ENCODE measurements at places on chromosomes 16 and 17.

DNA sequence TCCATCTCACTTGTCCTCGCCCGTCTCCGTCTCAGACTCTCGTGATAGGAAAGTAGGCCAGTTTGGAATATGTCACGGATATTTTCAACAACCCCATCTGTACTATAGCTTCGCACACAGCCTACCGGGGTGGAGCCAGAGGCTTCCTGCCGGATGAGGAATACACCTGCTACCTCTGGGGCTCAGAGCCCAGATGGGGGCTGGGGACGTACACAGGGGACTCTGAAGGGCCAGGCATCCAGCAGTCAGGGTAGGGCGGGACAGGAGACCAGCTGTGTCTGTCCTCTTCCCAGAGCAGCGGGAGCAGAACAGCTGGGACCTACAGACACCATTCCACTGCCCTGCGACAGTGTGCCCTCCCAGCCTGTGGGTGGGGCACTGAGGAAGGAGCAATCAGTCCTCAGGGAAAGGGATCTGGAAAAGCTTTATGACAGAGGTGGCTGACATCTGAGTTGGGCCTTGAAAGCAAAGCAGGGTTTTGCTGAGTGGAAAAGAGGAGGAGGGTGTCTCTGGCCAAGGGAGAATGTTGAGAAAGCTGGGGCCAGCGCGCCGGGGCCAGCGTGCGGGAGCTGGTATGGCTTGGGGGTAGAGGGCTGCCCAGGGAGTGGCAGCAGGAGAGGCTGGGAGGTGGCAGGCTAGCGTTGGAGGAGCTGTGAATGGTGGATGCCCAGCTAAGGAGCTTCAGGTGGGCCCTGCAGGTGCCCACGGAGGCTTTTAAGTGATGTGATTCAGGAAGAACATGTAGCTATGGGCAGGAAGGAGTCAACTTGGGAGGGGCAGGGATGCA, 11.5 kb upstream of the SRCIN1 start:
- DNase-seq = no peak

DNA sequence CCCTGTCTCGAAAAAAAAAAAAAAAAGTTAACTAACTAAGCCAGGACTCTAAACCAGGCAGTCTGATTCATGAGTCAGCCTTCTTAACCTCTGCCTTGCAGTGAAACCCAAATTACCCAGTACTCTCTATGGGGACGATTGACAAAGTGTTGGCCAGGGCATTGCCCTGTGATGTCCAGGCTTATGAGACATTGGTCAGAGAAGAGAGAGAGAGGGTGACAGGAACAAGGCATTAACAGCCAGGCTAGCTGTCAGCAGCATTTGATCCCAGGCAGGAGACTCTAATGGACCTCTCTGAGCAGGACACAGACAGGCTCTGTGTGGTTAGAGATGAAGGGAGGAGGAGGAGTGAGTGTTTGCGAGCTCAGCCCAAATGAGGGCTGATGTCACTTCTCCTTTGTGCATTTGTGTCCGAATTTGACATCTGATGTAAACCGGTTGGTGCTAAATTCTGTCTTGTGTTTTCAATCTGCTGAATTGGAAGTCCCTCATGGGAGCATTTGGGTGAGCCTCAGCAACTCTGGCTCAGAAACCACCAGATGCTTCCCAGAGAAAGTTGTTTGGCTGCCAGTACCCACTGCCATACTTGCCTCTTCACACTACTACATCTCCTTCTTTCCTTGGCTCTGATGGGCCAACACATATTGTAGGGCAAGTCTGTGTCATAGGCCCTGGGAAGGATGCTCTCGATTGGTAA, 4.3 kb upstream of the MYL4 start:
- no peak for DNase-seq

DNA sequence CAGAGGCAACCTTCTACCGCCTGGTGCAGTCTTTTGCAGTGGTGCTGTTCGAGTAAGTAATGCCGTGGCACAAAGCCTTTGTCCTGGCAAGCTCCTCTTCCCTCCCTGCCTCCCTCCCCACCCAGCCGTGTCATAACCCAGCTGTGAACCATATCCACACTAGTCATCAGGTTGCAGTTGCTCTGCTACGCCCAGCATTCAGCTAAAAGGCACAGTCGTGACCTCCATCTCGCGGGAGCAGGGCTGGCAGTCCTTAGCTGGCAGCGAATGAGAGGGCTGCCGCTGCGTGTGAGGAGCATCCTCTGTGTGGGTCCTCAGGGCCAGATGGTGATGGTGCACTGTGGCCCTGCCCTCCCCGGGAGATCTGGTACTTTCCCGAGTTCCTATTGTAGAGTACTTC, 39.3 kb downstream of the CIBAR2 start:
- peak; percentile 46 for DNase-seq

DNA sequence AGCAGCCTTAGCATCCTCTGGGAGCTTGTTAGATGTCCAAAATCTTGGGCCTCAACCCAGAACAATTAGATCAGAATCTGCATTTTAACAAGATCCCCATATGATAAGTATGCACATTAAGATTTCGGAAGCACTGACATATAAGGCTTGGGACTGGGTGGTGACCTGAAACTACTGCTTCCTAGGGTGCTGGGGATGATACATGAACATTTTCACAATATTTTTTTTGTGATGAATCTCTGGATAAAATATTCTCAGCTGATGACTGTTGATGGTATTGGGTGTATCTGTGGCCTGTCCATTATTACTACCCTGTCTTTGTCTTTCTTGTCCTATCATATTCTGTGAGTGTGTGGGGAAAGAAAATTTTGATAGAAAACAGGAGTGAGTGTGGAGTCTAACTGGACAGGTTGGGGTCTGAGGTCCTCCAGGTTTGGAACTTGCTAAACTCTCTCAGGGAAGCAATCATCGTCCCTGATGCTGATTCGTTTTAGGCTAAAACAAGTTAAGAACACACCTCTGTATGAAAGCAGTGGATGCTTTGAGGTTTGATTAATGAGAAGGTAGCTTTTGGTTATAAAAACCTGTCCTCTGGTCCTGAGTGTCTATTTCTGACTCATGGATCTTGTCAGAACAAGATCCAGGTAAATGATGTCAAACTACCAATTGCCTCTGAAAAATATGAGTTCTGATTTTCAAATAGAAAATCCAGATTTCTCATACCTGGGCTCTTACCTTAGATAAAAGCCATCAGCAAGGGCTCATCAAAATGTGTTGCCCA, 23.2 kb downstream of the KRT23 start:
- DNase-seq = no peak

DNA sequence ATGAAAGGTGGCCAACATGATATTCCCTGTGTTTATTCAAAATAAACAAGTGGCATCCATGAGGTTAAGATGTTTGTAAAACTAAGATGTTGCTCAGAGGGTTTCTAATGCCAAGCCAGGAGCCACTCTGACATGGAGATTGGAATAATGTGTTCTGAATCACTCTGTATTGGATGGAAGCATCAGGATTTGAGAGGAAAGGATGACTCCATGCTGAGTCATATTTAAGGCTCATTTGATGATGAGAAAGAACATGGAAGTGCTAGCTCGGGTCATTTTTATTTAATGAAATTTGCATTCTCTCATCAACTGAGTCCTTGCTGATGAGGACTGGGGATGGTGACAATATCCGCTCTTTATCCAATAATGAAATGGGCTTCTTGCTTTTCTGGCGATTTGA, 6.2 kb downstream of the VAT1L start:
- peak; percentile 7 for DNase-seq

DNA sequence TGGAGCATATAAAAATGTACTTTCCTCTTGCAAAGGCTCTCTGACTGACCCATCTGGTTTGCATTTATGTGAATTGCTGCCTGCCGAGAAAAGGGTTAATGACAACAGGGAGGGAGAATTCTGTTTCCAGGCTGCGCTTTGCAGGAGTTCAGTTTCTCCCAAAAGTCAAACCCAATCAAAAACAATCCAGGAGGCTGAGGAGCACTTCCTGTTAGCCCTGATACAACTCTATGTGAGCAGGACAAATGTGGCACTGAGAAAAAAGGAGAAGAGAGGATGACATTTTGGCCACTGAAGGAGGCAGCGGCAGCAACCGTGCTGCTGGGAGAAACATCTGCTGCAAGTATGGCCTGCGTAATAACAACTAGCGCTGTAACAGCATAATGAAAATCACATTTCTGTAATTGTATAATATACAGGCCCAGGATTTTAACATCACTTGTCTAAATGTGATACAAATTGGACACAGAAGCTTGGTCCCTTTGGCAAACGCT, 26.8 kb upstream of the ELAC2 start:
- DNase-seq = no peak

DNA sequence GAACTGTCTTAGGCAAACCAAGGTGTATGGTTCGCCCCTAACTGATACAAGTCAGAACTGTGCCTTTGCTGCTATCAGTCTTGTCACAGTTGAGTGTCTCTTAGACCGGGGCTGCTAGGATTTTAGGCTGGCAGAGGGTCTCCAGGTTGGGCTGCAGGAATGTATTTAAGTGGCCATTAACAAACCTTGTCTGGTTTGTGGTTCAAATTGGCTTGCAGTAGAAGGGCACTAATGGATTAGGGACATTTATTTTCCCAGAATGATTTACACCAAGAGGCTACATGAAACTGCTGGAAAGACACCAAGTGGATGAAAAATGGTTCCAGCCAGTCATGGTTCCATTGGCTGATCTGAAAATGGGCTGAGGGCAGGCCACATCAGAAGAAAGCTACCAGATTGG, 5.1 kb downstream of the VAT1L start:
- DNase-seq = no peak

DNA sequence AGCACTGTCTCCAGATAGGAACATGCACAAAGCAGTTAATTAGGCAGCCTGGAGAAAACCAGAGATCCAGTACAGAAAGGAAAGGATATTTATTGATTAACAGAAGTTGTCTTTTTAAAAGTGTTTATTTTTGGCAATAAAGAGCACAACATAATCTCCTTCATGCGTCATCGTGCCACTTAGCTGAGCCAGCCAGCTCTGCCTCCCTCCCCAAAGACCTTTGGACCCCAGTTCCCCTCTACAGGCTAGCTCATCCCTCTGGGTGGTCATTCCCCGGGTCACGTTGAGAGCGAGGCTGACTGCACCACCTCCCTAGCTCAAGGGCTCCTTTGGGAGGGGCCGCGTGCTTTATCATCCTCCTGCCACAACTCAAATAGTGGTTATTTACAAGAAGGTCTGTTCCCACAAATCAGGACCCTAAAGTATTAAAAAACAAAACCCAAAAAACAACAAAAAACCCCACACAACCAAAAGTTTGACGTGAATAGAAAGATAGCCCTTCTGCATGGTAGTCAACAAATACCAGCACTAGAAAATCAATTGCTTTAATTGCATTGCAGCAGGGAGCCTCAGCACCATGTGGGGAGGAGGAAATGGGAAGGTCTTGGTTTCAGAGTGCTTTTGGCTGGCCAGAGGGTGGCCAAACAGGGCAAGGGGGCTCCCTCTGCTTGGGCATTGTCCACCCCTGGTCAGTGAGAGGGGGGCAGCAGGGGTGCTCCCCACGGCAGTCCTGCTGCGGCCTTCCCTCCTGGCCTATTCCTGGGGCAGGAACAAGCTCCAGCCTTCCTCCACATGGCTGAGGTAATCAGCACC, 9.6 kb downstream of the POLR2C start:
- DNase-seq = no peak

- DNase-seq = no peak
Measured at GRCh38 chr16:22874394-22874793, 60.4 kb downstream of the HS3ST2 start.

- peak; percentile 68 for DNase-seq
Measured at GRCh38 chr17:39001703-39002637, 34.8 kb upstream of the FBXO47 start.

DNA sequence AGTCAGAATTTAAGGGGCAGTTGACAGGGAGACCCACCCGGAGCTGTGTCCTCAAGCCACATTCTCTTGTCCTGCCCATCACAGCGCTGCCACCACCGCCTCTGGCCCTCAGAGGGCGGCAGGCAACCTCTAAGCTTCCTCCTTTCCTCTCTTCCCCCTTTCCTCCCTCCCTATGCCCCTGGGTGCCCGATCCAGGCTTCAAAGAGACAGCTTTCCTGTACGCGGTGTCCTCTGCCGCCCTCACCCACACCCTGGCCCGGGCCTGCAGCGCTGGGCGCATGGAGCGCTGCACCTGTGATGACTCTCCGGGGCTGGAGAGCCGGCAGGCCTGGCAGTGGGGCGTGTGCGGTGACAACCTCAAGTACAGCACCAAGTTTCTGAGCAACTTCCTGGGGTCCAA, 23.5 kb downstream of the WNT9B start:
- DNase-seq = no peak

DNA sequence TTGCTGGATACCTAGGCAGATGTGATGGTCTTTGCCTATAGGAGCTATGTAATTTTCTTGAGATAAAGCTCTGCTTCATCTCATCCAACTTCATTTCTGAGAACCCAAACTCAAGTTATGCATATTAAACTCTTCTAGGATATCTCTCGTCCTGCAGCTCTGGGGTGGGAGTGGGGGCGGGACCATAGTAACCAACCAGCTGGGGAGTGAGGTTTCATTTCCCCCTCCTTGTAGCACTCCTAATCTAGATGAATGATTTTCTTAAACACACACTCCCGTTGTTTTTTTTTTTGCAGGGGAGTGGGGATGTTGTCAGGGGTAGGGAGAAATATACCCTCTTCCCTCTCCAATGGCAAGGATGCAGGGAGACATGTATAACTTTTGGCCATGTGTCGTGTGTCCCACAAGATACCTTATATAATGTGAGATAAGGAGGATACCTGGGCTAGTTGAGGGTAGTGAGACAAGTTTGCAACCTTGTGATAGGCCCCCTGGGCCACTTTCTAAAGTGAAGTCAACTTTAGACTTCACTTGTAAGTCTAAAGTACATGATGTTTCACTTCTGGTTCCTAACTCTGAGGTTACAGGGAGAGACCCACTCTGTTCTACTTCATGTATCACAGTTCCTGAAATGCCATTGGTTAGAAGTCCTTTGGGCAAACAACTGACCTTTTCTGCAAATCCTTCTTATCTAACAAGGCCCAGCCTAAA, 10.5 kb upstream of the HEATR6 start:
- DNase-seq = no peak

GRCh38 chr17:82942166-82943130, 102.6 kb upstream of the ZNF750 start:
- no peak for DNase-seq

GRCh38 chr17:66967837-66968543, 3.5 kb downstream of the CACNG4 start:
- DNase-seq = no peak

DNA sequence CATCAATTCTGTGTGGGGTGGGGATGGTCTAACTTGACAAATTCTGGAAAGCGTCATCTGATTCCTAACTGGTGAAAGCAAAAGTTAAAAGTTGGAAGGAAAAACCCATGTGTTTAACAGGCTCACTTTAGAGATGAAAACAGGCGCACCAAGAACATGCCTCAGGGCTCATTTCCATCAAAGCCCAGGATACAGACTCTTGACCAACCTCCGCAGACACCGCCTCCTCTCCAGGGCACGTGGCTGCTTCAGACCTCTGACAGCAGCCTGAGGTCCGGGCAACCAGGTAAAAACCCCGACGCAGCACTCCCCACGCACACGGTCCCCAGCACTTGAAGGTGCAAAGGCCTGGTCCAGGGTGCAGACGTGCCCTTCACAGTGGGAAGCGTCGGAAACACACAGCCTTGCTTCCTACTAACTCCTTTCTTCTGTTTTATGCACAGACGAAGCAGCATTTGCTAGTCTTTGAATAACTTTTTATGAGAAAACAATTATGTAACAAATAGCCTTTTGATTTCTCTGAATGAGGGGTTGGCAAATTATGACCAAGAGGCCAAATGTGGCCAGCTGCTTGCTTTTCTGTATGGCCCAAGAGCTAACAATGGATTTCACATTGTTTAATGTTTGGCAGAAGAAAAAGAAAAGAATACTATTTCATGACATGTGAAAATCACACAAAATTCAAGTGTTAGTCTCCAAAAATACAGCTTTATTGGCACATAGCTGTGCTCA, 44.2 kb upstream of the TRAP1 start:
- DNase-seq = no peak

Measured in BJ (cell line).